Aortic smooth muscle cell (primary cell): ENCODE measurements at places on chromosomes 1 and 21. TPM values are rescaled to one million over a fixed set of nuclear protein-coding genes. Genes with fewer than 3 reads are reported as not detected.

The MYOC gene
- 0.13 and 0.37 TPM in 2 replicates for total RNA-seq

The SIKE1 gene
- 63.1 and 63.5 TPM in 2 replicates for total RNA-seq

The KRTAP10-10 gene
- not detected in 2 replicates for total RNA-seq

The ADAMTS5 gene
- total RNA-seq = 2.6 and 7.1 TPM in 2 replicates

The RYR2 gene
- not detected in 2 replicates for total RNA-seq

The ITLN2 gene
- total RNA-seq = not detected in 2 replicates

The KRTAP19-3 gene
- not detected in 2 replicates for total RNA-seq

The CDC42BPA gene
- total RNA-seq = 51.9 and 64.1 TPM in 2 replicates

The L1TD1 gene
- total RNA-seq = not detected in 2 replicates

The CROCC gene
- total RNA-seq = 16.7 and 35.9 TPM in 2 replicates

The CFHR2 gene
- total RNA-seq = not detected in 2 replicates

The ETNK2 gene
- 0.37 and 0.53 TPM in 2 replicates for total RNA-seq

The DISC1 gene
- 2.2 and 3.3 TPM in 2 replicates for total RNA-seq

The AQP10 gene
- under 0.01 and 0.06 TPM in 2 replicates for total RNA-seq

The SLC44A5 gene
- total RNA-seq = 1.7 and 2.1 TPM in 2 replicates

The SLC35F3 gene
- total RNA-seq = not detected in 2 replicates

The DR1 gene
- 28.9 and 43.8 TPM in 2 replicates for total RNA-seq

The CD1E gene
- total RNA-seq = not detected in 2 replicates

The AMY1A gene
- not detected in 2 replicates for total RNA-seq
